ENCODE measurements at places on chromosomes 3 and 15. TPM values are rescaled to one million over a fixed set of nuclear protein-coding genes. Genes with fewer than 3 reads are reported as not detected.

SHC4 gene
- total RNA-seq: 0.33 TPM

TNNC1 gene
- 5.0 TPM for total RNA-seq

- no peak for DNase-seq
These were observed 1045.9 kb downstream of the MCTP2 start for GRCh38 chr15:95277266-95277665.

DNA sequence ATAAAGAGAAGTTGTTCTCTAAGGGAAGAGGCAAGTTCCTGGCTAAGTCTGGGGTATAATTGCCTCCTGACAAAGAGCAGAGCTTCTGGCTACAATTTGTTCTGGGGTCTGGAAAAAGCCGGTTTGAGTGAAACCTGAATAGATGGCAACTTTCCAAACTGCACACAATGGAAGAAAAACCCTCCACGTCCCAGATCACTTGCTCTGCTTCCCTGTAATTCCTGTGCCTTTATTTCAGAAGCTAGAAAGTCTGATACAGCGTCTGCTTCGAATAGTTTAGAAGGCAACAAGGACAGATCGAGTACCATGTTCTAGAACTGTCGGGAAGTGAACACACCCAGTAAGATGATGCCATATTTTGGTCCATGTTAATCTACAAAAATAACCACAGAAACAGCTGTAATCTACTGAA lies 1.6 kb upstream of the WDR82 start:
- DNase-seq: no peak

- DNase-seq: no peak
These were observed 54.2 kb downstream of the PPARG start for GRCh38 chr3:12343047-12343501.

SLC6A20 gene
- total RNA-seq: not detected

DNA sequence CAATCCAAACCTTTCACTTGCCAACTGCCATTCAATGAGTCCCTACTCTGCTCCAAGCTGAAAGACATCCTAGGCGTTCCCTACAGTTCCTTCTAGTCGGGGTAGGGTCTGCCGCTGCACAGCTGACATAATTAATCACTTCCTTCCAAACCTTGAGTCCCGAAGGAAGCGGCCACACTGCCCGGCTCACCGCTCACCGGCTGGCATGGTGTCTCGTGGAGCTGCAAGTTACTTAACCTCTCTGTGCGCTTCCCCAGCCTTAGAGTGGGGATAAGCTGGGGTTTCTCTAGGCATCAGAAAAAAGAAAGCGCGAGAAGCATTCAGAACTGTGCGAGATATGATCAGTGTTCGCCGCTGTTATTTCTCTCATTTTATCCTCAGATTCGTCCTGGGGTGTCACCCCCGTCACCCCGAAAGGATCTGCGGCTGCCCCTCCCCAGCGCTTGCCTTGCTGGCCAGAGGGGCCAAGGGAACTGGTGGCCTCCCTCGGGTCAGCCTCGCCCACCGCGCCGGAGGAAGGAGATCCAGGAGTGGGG lies 748 bp downstream of the MRPS25 start:
- DNase-seq: peak; percentile 54

GRCh38 chr3:52328536-52329080 lies 12.5 kb downstream of the DNAH1 start:
- DNase-seq: no peak

GRCh38 chr3:10284496-10284895 lies 8.3 kb downstream of the GHRL start:
- no peak for DNase-seq

DNA sequence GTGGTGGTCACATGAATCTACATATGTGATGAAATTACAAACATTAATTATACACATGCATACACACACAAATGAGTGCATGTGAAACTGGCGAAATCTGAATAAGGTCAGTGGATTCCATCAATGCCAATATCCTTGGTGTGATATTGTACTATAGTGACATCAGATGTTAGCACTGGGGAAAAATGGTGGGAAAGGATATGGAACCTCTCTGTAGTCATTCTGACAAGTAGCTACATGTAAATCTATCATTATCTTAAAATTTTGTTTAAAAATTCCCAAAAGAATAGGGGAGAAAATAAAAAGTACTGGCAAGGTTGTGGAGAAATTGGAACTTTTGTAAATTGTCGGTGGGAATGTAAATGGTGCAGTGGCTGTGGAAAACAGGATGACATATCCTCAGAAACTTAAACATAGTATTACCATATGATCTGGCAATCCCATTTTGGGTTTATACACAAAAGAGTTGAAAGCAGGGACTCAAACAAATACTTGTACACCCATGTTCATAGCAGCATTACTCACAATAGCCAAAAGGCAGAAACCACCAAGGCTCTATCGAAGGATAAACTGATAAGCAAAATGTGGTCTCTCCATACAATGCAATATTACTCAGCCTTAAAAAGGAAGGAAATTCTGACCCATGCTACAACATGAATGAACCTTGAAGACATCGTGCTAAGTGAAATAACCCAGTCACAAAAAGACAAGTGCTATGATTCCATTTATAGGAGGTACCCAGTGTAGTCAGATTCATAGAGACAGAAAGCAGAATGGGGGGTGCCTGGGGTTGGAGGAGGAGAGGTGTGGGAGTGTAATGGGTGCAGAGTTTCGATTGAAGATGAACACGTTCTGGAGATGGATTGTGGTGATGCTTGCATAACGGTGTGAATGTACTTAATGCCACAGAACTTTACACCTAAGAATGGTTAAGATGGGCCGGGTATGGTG lies 25.3 kb upstream of the HRH1 start:
- DNase-seq: no peak

PCSK6 gene
- total RNA-seq: 0.57 TPM

DNA sequence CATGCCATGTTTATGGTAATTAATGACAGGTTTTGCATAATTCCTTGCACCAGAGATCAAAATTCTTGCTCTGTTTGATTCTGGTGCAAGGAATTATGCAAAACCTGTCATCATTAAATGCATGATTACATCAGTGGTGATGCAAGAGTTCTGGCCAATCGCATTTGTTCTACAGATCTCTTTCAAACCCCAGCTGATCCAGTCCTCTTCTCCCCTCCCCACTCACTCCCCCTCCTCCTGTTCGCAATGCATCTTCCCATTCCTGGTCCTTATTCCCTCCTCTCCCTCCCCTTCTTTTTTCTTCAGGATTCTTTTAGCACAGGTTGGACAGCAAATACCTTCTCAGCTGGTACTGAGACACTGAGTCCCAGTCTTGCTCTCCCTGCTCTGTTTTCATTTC lies 82.1 kb downstream of the GABRB3 start:
- DNase-seq: no peak

RAD51 gene
- 86.8 TPM for total RNA-seq

- peak; percentile 37 for DNase-seq
These were observed 54.9 kb upstream of the SLC7A14 start for GRCh38 chr3:170640737-170641171.

CPNE9 gene
- total RNA-seq: not detected

SNX4 gene
- total RNA-seq: 33.5 TPM

DNA sequence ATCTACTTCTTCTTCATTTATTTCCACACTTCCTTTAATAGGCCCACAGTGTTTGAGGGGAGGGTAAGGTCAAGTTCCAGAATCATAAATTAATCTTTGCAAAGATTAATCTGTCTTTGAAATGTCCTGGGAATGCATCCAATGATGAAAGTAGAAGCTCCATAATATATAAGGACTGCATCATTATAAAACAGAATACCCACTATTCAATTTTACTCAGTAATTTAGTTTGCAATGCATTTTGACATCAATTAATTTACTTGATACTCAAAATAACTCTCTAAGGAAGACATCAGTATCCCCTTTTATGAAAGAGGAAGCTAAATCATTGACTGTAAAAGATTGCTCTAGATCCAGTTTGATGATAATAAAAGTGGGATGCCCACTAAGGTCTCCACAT lies 777.2 kb downstream of the GRM7 start:
- DNase-seq: no peak

DNA sequence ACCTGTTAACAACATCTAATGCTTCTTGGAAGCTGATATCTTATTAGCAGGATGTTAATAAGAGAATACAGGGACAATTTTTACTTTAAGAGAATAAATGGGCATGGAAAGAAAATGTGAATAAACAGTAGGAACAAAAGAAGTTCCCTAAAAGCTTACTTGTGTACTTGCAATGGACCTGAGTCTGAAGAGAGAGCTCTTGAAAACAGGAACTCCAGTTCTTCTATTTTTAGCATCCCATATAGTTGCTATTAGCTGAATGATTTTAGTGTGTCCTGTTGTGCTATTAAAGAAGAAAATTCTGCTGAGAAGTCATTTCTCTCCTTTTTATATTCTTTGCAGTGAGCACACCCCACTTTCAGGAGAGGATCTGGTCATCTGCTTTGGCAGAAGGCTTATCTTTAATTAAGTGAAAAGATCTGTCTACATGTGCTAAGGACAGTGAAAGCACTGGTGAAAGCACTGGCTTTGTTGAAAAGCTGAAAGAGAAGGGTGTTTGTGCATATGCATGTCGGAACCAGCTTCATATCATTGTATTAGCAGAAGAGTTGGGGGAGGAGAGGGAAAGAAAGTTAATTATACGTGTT lies 1.4 kb upstream of the ST3GAL6 start:
- DNase-seq: no peak

- DNase-seq: no peak
These were observed 2.9 kb upstream of the RAP2B start for GRCh38 chr3:153158961-153159735.

GRCh38 chr15:93454788-93455187 lies 365.8 kb upstream of the RGMA start:
- DNase-seq: no peak

GRCh38 chr15:70399204-70399603 lies 301.5 kb upstream of the TLE3 start:
- DNase-seq: no peak

NPAP1 gene
- total RNA-seq: not detected

SEMA3F gene
- 0.84 TPM for total RNA-seq

KIF7 gene
- total RNA-seq: not detected

CMTM8 gene
- total RNA-seq: 2.7 TPM

CNTN6 gene
- total RNA-seq: not detected
